ENCODE measurements at places on chromosomes 2 and 18.

DNA sequence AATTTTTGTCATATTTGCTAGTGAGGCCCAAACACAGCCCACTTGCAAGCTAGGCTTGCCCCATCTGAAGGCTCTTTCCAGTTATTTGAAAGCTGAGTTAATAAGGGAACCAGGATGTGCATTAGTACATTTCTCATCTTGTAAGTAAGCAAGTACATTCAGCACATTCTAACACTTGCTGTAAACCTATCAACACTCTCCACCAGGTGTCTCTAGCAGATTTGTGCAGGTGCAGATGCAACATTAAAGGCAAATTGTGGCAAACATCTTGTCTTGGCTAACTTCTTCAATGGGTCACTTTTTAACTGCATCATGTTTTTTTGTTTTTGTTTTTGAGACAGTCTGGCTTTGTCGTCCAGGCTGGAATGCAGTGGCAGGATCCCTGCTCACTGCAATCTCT is 25.3 kb upstream of the MFSD6 start:
- no peak for DNase-seq

DNA sequence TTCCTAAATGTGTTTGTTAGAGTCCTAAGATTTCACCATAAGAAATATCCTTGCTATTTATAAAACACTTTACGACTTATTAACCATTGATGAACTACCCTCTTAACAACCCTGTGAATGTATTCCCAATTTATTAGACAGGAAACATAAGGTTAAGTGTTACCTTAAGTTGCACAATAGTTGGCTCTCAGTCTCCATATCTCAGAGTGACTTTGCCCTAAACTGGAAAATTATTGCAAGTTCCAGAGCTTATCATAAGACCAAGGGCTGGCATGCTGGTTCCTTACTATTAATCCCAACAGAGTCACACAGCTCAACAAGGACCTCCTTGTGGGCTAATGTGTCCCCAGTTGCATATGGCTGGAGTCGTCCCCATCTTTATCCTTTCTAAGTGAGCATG is 165.8 kb downstream of the INSIG2 start:
- no peak for DNase-seq

GRCh38 chr18:70688286-70688685 is 399.4 kb downstream of the SOCS6 start:
- no peak for DNase-seq

- no peak for DNase-seq
Measured at GRCh38 chr18:79529991-79530390, 134.3 kb downstream of the NFATC1 start.

DNA sequence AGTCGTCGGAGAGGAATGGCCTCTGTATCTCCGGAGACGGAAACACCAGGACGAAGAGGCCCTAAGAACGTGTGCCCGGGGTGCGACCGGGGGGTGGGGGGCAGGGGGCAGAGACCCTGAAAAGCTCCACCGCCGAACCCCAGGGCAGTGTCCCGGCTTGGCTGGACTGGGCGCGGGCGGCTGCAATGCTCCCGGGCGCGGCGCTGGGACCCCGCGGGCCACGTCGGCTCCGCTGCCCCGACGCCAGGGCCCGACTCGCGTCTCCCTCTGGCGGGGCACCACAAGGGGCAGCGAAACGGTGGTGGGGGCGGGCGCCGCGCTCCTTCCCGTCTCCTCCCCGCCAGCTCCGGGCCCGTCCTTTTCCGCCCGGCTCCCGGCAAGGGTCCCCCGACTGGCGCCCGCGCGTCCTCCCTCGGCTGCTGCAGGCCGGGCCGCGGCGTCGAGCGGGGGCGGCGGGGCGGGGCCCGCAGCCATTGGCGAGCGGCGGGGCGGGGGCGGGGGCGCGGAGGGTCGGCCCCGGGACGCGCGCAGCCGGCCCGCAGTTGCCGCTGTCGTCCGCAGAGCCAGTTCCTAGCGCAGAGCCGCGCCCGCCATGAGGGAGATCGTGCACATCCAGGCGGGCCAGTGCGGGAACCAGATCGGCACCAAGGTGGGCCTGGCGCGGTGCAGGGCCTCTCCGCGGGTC is at the start of gene TUBB6:
TSS of gene TUBB6 (plus strand) at position 541 of the 685 bp plus-strand sequence. CDS start at position 593, 52 bp downstream.
- peak; percentile 45 for DNase-seq

GRCh38 chr18:34730774-34731173 is 20.7 kb downstream of the DTNA start:
- DNase-seq: no peak

GRCh38 chr2:26720322-26721114 is 28.0 kb downstream of the KCNK3 start:
- DNase-seq: no peak

DNA sequence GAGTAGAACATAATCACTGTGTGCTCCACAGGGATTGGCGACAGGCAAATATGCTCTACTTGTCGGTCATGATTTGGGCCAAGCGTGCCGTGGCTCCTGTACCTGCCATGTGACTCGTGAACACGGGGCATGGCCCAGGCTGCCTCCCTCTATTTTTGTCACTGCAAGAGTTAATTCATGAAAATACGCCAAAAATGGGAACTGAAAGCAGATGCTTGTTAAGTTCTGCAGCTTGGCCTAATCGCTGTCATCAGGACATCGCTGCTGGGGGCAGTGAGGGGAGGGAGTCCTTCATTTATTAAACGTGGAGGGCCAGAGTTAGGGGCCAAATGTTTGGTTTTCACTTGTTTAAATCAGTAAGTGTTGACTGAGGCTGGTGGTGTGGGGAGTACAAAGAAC is 177.8 kb downstream of the BCL2 start:
- DNase-seq: no peak
